Activated T-helper 2 cell treated with anti-CD3 and anti-CD28 coated beads, Interferon-gamma antibody, Interleukin-2, Interleukin-4, amounts not matched to agents 10 μg/mL and 5 μg/mL and 100 μg/mL, durations not matched to agents 14 hours and 24 hours and 36 hours (primary cell): ENCODE measurements at places on chromosomes 12 and 14. TPM values are rescaled to one million over a fixed set of nuclear protein-coding genes. Genes with fewer than 3 reads are reported as not detected.

DNA sequence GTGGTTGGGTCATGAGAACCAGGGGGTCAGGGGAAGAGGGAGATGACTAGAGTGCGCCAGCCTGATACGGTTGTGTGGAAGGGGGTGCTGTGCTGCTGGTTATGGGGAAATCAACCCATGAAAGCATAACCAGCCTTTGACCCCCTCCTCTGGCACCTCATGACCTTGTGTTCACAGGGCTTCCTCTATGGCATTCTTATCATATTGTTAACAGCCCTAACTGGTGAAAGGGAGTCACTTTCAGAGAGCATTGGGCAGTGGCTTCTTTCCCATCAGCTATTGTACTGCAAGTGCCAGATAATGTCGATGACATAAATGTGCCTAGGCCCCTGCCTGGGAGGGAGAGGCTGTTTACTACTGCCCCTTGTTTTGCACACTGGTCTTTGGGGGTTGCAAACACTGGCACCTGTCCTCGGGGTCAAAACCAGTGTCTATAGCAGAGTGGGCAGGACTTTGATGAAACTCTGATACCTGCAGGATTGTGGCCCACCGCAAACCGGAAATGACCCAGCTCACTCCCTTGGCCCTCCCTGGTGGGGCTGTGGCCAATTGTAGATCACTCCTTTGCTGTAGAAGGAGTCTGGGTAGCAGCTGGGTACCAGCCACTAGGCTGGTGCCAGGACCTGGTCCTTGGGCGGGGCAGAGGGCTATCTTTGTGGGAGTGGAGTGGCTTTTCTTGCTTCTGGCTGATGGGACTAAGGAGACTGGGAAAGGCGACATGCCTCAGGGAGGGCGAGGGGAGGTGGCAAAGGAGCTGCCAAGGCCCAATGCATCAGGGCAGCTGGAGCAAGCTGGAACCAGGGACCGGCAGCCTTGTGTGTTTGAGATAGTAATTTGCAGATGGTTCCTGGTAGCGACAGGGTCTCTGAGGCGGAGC lies 634 bp upstream of the TMEM63C start:
- H3K27me3 ChIP-seq, result peaks cover 20% of the 10 kb centered on the region
- H3K36me3 ChIP-seq, result no peaks in the 10 kb centered on the region
- no peak overlapping the region for H3K27ac ChIP-seq
- H3K4me3 ChIP-seq, result peak overlapping the region; percentile 66

DNA sequence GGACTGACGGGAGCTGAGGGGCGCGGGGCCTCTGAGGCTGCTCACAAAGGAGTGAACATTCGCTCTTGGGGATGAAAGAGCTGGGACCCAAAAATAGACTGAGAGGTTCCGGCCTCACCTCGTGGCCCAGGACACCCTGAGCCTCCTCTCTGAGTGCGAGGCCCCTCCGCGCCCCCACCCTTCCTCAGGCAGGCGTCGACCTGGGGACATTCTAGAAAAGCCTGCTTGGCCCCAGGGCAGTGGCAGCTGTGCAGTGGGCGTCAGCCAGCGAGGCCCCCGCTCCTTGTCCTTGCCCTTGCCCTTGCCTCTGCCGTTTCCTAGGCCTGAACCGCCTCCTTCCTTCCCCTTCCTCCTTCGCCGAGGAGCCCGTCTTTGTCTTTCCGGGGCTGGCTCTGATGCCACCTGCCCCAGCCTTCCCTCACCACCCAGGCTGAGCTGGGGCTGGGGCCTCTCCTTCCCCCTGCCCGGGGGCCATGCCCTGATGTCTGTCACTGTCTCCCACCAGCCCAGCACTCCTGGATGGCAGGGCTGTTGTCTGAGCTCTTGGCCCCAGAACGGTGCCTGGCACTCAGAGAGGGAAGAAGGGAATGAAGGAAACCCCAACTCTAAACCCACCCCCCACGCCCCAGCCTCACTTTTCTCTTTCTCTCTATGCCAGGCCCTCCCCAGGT lies 208.2 kb upstream of the RTL1 start:
- H3K27ac ChIP-seq, result no peak overlapping the region
- no peak overlapping the region for H3K4me3 ChIP-seq
- H3K4me1 ChIP-seq, result no peaks in the 10 kb centered on the region
- DNase-seq, result no peak

PAX9 gene
- not detected in 2 replicates for total RNA-seq

- H3K36me3 ChIP-seq, result no peaks in the 10 kb centered on the region
- H3K27ac ChIP-seq, result no peak overlapping the region
- H3K4me3 ChIP-seq, result no peak overlapping the region
- DNase-seq, result no peak
- no peaks in the 10 kb centered on the region for H3K27me3 ChIP-seq
- H3K4me1 ChIP-seq, result no peaks in the 10 kb centered on the region
These were observed 48.5 kb downstream of the NTF3 start for GRCh38 chr12:5480218-5480937.

- no peaks in the 10 kb centered on the region for H3K27me3 ChIP-seq
- H3K4me3 ChIP-seq, result no peak overlapping the region
- no peaks in the 10 kb centered on the region for H3K36me3 ChIP-seq
These were observed 69.5 kb downstream of the ADAMTS20 start for GRCh38 chr12:43482311-43483085.

- no peaks in the 10 kb centered on the region for H3K4me1 ChIP-seq
- H3K27me3 ChIP-seq, result no peaks in the 10 kb centered on the region
- no peak overlapping the region for H3K27ac ChIP-seq
- no peak overlapping the region for H3K4me3 ChIP-seq
These were observed 152.3 kb downstream of the DIO2 start for GRCh38 chr14:80059041-80059440.

RTN1 gene
- not detected in 2 replicates for total RNA-seq

- no peaks in the 10 kb centered on the region for H3K36me3 ChIP-seq
- peak overlapping the region; percentile 83 for H3K27ac ChIP-seq
- no peak for DNase-seq
- H3K4me3 ChIP-seq, result peak overlapping the region; percentile 68
- H3K27me3 ChIP-seq, result peaks cover 7% of the 10 kb centered on the region
These were observed 16.7 kb upstream of the LYZ start for GRCh38 chr12:69331519-69331908.
